Activated CD8-positive, alpha-beta memory T cell treated with anti-CD3 and anti-CD28 coated beads for 4 hours (primary cell): ENCODE measurements at places on chromosomes 13 and 19.

- DNase-seq: no peak
These were observed 123.8 kb downstream of the SIPA1L3 start for GRCh38 chr19:38030686-38031422.

- no peak for DNase-seq
These were observed 23.9 kb downstream of the PIBF1 start for GRCh38 chr13:72805676-72806346.

- no peak for DNase-seq
These were observed 13.1 kb downstream of the ERFL start for GRCh38 chr19:41915021-41915775.

GRCh38 chr13:36124236-36124822, 6.9 kb downstream of the DCLK1 start:
- no peak for DNase-seq

- DNase-seq: no peak
These were observed 2.3 kb downstream of the RPL13A start for GRCh38 chr19:49489601-49490167.
